A549 (cell line): ENCODE measurements at places on chromosomes 3 and 15. TPM values are rescaled to one million over a fixed set of nuclear protein-coding genes. Genes with fewer than 3 reads are reported as not detected.

DNA sequence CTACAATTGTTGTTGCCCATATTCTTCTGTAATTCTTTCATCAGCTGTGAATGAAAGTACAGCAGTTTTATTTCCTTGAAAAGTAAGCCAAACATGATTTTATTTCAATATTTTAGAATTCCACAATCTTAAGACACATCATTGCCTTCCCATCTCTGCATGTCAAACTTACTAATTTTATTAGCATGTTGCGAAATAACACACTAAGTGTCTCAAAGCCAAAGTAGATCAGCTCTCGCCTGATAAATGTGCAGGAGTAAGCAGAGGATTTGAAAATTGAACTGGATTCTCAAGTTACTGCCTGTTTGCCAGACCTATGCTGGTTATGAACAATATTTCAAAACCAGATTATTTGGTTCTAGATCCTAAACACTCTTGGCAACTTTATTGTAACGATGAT lies 25.7 kb downstream of the TGFBR2 start:
- no peak for DNase-seq

DNA sequence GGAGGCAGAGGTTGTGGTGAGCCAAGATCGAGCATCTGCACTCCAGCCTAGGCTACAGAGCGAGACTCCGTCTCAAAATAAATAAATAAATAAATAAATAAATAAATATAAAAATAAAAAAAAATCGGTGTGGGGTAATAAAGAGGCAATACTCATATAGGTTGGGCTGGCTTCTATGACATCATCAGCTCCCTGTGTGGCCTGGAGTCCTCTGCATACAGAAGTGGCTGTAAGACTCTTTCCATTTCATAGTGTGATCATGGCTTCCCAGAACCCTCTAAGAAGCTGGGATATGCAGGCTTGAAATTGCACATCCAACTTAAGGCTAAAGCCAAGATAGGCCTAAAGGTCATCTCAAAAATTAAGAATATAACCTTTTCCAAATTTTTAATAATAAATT lies 101.6 kb downstream of the ZIC4 start:
- no peak for DNase-seq

DNA sequence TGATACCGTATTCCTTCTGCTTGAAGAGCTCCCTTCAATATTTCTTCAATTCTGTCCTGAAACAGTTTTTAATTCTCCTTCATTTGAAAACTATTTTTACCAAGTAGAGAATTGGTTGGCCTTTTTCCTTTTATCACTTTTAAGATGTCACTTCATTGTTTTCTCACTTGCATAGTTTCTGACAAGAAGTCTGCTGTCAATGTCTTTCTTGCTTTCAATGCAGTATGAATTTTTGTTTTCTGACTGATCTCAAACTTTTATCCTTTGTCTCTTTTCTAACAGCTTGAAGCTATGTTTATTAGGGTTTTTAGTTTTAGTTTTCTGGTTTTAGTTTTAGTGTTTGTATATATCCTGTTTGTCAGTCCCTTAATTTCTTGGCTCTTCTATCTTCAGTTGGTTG lies 364.8 kb upstream of the TPRG1 start:
- no peak for DNase-seq

DNA sequence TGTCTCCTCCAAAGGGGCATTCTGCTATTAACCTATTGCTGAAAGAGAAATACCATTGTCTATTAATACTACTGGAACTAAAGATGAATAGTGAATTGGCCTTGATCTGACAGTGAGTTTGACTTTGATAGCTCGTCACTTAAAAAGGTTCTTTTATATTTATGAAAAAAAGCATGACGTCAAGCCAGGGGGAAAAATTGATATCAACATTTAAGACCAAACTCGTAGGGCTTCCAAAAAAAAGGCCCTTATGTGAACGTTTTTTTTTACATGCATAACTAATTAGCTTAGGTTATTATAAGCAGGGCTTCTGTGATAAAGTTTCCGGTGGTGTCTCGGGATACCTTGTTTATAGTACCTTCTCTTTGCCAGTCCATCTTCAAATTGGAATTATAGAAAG lies 63.3 kb upstream of the SAMMSON start:
- DNase-seq, result no peak

DNA sequence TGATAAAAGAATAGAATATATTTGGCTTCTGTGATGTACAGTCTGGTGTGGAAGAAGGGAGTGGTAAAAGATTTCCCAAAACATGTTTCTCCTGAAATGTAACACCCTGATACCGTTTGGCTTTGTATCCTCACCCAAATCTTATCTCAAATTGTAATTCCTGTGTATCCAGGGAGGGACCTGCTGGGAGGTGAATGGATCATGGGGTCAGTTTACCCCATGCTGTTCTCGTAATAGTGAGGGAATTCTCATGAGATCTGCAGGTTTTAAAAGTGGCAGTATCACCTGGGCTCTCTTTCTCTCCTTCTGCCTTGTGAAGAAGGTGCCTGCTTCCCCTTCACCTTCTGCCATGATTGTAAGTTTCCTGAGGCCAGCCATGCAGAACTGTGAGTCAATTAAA lies 1070.8 kb downstream of the IGSF11 start:
- no peak for DNase-seq

DNA sequence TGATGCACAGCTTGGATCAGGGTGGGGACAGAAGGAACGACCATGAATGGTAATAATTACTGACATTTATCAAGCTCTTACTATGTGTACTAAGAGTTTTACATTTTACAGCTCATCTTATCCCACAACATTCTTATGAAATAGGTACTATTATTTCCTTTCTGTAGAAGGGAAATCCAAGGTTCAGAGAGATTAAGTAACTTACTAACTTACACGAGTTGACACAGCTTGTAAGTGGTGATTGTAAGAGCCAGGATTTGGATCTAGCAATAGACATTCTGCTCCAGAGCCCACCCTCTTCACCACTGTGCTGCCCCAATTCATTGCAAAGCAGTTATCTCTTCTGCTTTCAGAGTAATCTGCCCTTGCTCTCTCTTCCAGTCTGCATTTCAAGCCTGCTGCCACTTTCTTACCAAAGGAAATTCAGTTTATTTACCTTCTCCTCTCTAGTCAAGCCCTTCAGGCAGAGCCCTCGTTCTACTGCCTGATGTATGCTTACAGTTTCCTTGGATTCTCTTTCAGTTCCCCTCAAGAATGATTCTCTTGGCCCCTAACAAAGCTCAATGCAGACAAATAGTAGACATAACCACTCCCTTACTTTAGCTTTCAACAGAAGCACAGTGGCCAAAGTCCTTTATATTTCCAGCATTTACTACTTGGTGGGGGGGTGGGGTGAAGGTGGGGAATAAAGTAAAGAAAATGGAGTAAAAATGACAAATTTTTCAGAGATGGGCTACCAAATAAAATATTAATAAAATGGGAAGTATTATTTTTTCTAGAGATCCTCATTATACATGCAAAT lies 65.8 kb downstream of the ATP8B4 start:
- DNase-seq, result no peak

DNA sequence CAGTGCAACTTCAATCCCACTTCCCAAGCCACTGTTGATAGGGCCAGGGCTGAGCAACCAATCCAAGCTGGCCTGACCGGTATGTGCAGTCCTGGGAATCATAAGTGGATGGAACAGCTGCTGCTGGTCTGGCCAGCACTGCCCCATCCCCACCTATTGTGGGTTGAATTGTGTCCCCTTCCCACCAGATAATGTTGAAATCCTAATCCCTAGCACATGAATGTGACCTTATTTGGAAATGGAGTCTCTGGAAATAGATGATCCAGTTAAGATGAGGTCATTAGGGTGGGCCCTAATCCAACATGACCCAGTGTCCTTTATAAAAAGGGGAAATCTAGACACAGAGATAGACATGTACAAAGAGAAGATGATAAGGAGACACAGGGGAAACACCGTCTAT lies 13.7 kb upstream of the PDIA5 start:
- DNase-seq, result no peak

DNA sequence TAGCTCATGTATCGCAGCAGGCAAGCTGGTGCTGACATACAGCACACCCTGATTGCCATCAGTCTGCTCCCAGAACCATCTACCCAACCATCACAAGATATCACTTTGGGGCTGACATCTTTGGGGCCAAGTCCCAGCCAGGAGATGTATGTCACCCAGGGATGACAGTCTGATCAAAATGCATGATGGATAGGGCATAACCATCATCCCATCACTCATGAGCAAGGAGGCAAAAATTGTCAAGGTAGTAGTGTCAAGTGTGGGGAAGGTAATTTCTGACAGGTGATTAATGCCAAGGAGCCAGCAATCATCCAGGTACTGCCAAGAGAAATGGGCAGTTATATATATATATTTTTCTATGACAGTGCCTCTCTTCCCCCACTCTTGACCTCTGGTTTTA lies 277.4 kb downstream of the WDR72 start:
- no peak for DNase-seq

DNA sequence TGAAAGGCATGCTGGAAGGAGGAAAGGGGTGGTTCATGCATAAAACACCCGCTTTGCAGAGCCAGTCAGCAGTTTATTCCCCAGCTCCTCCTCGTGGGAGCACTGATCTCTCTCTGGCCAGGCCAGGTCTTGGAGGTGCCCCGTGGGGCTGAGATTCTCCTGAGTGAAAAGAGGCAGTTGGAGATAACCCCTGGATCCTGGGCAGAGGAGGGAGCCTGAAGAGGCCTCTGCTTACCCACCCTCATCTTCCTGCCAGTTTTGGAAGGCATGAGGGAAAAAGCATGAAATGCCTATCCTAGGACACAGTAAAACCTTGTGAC lies 108.3 kb downstream of the SEMA5B start:
- DNase-seq, result no peak

GRCh38 chr3:170493712-170494182 lies 75.1 kb downstream of the CLDN11 start:
- peak; percentile 52 for DNase-seq

- no peak for DNase-seq
Measured at GRCh38 chr3:25400587-25400986, 27.5 kb upstream of the RARB start.

DNA sequence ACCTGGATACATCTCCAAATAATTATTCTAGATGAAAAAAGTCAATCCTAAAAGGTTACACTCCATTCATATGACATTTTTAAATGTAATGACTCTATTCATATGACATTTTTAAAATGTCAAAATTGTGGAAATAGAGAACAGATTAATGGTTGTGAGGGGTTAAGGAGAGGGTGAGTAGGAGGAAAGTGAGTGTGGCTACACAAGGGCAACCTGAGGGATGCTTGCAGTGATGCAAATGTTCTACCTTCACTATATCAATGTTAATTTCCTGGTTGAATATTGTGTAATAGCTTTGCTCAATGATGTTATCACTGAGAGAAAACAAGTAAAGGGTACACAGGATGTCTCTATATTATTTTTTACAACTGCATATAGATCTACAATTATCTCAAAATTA lies 54.9 kb upstream of the PXYLP1 start:
- DNase-seq, result no peak

DNA sequence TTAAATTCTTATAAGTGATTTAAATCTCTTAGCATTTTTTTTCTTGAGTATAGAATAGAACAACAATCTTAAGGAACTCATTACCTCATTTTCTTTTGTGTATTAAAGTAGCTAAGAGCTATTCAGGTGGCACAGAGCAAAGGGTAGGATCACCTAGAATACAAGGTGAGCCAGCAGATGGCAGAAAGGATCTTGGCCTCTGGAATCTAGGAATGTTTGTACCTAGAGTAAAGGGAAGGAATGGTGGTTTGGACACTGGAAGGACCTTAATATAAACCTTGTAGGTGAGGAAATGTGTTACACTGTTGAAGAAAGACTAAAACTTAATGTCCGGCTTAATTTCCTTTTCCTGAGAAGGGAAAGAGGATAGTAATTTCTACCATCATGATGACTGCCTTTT lies 89.0 kb downstream of the GHSR start:
- no peak for DNase-seq

DNA sequence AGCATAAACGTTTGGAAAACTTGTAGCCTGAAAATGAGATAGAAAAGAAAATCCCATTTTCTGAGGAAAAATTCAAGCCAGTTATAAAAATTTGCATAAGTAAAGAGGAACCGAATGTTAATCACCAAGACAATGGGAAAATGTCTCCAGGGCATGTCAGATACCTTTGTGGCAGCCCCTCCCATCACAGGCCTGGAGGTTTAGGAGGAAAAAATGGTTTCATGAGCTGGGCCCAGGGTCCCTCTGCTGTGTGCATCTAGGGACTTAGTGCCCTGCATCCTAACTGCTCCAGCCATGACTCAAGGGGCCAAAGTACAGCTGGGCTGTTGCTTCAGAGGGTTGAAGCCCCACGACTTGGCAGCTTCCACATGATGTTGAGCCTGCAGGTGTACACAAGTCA lies 153.1 kb downstream of the TAFA4 start:
- no peak for DNase-seq

DNA sequence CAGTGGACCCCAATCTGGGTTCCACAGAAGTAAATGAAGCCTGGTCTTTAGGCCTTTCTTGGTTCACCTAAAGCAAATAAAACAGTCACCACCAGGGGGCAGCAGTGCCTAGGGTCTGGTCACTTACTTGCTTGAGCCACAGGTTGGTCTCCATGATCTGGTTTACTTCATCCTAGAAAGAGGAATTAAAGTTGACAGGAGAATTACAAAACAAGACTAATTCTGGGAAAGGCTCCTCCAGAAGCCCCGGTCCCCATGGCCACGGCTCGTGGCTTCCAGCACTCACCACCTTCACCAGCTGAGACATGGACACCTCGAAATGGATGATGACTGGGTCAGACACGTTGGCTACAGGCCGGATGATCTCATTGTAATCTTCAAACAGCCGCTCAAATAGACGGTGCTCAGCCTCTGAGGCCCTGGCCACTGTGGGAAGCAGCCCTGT lies 2.3 kb downstream of the CHRNA3 start:
- peak; percentile 96 for DNase-seq

DNA sequence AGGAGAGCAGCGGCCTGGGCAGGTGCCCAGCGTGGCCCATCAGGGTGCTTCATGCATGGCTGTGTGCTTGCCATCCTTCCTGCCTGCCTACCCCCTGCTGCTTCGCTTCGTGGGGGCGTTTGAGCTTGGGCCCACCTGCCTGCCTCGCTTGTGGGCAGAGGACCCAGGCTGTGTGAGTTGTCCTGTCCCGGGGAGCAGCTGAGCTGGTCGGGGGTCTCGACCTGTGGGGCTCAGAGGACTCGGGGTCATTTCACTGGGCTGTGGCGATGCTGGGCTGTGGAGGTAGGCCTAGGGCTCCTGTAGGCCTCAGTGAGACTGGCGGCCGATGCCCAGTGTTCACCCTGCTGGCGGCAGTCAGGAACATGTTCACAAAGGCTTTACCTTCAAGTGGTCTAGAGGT lies 12.1 kb upstream of the STAB1 start:
- no peak for DNase-seq

DNA sequence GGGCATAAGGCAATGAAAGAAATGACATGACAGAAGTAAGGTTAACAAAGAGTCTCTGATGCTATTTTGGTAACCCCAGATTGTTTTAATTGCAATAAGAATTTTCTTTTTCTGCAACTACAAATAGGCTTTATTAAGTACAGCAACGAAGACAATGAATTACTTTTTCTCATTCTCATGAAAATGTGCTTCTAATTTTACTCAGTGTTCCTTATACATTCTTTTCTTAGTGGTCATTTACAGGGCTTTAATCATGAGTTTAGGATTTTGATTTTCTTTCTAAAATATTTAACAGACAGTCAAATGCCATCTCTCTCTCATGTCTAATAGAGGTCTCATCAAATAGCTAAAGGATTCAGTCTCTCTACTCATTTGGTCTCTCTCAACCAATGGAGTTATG lies 452.1 kb downstream of the RAP2B start:
- DNase-seq, result no peak

GRCh38 chr15:29324746-29325145 lies 55.1 kb upstream of the NSMCE3 start:
- DNase-seq, result no peak

The HYAL1 gene
- polyA plus RNA-seq, result 0.42 to 0.62 TPM (median 0.54 TPM) in 3 replicates

The ANKRD34C gene
- not detected in 3 replicates for polyA plus RNA-seq

The CHSY1 gene
- polyA plus RNA-seq, result 16.0 to 17.7 TPM (median 17.4 TPM) in 3 replicates

The HAPLN3 gene
- polyA plus RNA-seq, result 39.7 to 54.3 TPM (median 45.3 TPM) in 3 replicates

The OXSR1 gene
- 28.0 to 30.2 TPM (median 28.8 TPM) in 3 replicates for polyA plus RNA-seq

The GABRA5 gene
- polyA plus RNA-seq, result 79.8 to 89.1 TPM (median 82.0 TPM) in 3 replicates

The EOMES gene
- 0.74 to 1.0 TPM (median 0.84 TPM) in 3 replicates for polyA plus RNA-seq

The ACKR2 gene
- polyA plus RNA-seq, result 0.05 TPM in 1 of 3 replicates, not detected in the others
